T-helper 22 cell (primary cell): ENCODE measurements at places on chromosomes 4 and X.

GRCh38 chr4:55458611-55459010 lies 62.9 kb downstream of the TMEM165 start:
- no peak for DNase-seq

DNA sequence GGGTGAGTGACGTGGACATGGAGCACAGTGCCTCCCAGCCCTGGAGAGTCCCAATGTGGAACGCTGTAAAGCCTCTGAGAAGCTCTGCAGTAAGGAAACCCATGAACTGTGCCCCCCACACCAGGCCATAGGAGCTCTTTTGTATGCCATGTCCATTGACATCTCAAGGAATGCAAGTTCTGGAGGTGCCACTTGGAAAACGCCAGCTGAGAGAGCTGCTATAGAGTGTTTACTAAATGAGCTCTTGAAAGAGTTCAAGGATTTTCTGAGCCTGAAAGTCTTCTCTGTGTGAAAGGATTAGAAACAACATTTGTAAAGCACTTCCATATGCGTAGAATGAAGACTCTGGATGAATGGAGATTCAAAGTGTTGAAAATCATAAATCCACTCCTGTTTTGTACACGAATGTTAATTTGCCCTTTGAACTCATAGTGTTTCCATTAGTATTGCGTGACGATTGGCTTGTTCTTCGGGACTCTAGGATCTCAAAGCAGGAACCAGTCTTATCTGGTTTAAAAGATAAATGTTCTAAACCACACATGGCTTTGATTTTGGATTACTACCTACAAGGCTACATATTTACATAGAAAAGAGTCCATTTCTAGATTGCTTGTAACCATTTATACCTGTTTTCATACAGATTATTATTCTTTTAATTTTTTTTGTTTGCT lies 41.8 kb upstream of the STOX2 start:
- no peak for DNase-seq

DNA sequence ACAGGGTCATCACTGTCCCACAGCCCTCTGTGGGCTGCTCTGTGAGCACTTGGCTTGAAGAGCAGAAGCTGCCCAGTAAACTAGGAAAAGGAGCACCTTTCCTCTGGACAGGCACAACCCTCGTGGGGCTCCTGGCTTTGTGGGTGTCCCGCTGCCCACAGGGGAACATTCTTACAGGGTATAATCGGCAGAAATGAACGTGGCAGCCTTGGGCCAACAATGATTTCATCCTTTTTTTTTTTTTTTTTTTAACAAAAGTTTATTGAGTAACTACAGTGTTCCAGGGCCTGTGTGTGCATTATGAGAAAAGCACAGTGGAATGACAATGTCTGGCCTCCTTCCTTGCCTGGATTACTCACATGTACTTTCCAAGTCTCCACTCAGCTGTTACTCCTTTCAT lies 197.2 kb downstream of the PDGFC start:
- DNase-seq = no peak

DNA sequence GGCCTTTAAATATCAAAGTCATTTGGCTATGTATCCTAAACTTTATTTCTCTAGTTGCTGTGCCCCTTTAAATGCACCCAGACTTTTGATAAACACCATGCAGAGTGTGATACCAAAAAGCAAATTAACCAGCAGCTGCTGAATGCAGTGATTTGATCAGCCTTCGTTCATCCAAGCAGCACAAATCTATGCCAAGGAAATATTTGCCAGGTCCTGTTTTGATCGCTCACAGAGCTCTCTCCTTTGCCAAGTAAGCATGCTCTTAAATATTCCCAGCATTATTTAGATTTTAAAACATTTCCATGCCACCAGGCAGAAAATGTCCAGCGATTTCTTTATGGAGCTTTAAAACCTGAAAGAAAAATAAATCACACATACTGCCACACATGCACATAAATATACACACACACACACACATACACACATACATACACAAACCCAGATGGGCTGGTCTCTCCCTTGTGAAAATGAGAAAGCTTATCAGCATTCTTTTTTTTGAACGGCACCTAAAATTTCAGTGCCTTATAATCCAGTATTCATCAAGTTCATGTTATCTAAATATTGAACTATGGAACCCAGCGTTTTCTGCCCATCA lies 35.7 kb downstream of the BTC start:
- DNase-seq = no peak

DNA sequence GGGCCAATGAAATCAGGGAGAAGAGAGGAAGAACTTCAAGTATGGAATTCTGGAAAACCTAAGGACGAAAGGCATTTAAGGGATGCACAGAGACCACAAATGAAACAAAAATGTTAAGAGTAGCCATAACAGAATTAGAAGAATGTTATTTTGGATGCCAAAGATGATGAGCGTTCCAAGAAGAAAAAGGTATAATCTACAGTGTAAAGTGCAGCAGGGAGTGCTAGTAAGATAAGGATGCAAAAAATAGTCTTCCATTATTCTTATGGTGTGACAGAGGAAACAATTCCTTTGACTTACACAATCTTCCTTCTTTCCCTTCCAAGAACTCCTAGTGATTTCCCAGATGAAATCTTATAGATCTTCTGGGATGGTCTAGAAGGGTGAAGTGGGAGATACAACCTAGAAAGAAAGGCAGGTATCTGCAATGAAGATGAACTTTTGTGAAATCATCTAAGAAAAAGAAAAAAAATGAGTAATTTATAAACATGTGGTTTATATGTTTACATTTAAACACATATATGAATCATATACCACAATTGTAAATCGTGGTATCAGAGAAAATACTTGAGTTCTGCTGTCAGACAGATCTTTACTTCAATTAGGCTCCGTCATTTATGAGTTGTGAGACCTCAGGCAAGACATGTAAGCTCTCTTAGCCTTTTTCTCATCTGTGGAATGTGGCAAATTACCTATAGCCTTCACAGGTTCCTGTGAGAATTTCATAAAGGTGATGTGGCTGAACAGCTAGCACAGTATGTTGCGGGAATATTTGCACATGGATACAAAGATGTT lies 8.1 kb downstream of the MORF4L2 start:
- no peak for DNase-seq

DNA sequence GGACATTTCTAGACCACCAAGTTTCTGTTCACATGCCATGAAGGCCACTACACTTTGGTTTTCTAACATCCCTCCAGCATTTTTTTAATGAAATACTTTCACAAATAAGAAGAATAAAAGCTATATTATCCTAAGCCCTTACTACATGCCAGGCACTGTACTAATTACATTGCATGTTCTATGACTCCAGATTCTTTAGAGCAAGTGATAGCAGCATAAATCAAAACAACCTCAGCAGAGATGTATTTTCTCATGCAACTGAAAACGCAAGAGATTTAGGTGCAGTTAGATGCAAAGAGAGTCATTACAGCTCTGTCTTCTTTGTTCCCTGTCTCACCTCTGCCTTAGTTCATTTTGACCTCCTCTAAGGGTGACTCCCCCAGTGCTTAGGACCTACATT lies 230.0 kb downstream of the LDB2 start:
- DNase-seq = no peak

- DNase-seq = no peak
These were observed 192.0 kb downstream of the PCDH7 start for GRCh38 chr4:30912098-30912714.

GRCh38 chrX:51860679-51861078 lies 32.7 kb upstream of the MAGED1 start:
- no peak for DNase-seq

DNA sequence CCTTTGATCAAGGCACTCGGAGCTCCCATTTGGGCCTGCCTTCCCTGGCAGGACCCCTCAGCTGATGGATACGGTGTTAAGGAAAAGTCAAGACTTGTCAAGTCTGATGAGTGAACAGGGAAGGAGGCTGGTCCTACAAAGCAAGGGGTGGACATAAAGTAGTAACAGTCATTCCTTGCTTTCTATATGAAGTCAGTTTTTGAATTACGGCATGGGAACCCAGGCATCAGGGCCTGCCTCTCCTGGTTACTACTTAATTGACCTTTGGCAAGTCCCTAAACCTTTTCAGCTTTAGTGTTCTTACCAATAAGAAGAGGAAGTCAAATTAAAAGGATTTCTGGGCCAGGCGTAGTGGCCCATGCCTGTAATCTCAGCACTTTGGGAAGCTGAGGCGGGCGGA lies 7.0 kb downstream of the CHST7 start:
- DNase-seq = no peak

DNA sequence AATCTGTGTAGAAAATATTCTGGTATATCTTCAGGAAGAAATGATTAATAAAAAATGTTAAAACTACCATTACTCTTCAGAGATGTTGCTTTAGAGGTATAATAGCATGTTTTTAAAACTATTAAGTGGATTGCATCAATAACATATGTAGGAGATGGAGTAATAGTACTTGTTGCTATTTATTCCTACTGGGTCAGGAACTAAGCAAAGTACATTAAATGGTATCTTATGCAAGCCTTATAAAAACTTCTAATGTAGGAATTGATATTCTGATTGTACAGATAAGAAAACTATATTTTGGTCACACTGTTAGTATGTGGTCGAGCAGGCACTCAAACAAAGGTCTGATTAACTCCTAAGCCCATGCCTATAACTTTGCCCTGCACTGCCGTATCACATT lies 31.4 kb upstream of the PDLIM5 start:
- DNase-seq = no peak

GRCh38 chr4:184817494-184818215 lies 8.1 kb downstream of the ACSL1 start:
- DNase-seq = no peak
